ENCODE measurements at places on chromosomes 2 and 18.

- no peak for DNase-seq
Observed at GRCh38 chr2:85698184-85698879, 4.2 kb downstream of the GNLY start.

DNA sequence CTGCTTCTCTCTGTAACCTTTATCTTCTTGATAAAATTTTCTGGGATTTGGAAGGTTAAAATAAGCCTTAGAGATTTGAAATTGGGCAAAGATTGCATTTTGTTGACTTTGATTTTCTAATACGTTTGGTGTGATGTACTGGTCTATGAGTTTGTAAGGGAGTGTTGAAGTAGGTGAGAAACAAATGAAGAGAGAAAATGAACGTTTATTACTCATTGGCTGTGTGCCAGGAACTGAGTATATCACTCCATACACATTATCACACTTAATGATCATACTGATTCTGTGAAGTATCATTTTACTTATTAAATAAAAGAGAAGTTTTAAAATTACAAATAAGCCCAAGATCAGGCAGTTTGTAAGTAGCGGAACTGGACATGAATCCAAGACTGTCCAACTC lies 795.1 kb upstream of the ZEB2 start:
- DNase-seq = no peak

GRCh38 chr18:62325806-62326645 lies 916 bp downstream of the TNFRSF11A start:
- DNase-seq = peak; percentile 9

DNA sequence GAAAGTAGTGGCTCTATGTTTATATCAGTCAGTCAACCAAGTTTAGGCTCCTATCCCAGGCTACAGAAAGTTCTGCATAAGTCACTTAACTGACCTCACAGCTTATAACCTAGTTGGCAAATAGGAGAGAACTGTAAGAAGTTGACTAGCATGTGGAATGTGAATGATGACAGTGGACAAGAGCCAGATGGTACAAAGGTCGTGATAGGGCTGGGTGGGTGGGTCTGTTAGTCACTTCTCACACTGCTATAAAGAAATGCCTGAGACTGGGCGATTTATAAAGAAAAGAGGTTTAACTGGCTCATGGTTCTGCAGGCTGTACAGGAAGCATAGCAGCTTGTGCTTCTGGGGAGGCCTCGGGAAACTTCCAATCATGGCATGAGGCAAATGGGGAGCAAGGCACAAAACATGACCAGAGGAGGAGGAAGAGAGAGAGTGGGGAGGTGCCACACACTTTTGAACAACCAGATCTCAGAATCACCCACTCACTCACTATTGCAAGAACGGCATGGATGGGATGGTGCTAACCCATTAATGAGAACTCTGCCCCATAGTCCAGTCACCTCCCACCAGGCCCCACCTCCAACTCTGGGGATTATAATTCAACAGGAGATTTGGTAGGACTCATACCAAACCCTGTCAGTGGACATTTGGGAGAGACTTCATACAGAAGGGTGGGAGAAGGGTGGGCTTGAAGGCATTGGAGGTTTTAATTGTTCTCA lies 68.8 kb downstream of the LTBP1 start:
- no peak for DNase-seq

DNA sequence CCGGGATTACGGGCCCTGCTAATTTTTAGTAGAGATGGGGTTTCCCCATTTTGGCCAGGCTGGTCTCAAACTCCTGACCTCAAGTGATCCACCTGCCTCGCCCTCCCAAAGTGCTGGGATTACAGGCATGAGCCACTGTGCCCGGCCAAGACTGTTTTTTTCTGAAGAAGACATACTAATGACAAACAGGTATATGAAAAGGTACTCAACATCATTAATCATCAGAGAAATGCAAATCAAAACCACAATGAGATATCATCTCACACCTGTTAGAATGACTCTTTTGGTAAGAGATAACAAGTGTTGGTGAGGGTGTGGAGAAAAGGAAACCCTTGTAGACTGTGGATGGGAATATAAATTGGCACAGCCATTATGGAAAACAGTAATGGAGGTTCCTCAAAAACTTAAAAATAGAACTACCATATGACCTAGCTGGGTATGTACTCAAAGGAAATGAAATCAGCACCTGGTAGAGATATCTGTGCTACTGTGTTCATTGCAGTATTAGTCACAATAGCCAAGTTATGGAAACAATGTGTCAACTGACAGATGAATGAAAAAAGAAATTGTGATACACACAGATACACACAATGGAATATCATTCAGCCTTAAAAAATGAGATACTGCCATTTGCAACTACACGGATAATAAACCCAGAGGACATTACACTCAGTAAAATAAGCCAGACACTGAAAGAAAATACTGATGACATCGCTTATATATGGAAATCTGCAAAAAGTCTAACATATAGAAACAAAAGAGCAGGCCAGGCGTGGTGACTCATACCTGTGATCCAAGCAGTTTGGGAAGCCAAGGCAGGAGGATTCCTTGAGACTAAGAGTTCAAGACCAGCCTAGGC lies 20.8 kb downstream of the SOS1 start:
- DNase-seq = peak; percentile 13

DNA sequence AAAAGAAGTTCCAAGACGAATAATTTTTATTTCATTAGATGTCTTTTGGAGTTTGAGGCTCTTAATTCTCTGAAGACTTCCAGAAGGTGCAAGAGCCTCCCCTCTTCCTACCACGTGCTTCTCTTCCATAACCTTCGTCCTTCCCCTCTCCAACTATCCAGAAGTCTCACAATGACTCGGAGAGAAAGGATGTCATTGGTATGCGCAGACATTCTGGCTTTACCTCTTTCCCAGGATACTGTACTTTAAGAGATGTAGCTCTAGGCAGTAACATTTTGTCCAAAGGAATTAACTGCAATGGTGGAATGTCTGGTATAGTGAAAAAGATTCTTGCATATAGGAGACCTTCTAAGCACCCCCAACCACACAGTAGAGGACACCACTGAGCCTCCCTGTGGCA lies 249.0 kb upstream of the OSR1 start:
- DNase-seq = no peak

- DNase-seq = no peak
Observed at GRCh38 chr2:177543007-177543760, 150.6 kb downstream of the AGPS start.

GRCh38 chr18:12880541-12880910 lies 3.5 kb downstream of the PTPN2 start:
- no peak for DNase-seq

GRCh38 chr2:70132244-70133126 lies 45.2 kb downstream of the PCBP1 start:
- DNase-seq = peak; percentile 35

GRCh38 chr2:9234680-9235146 lies 28.1 kb downstream of the ASAP2 start:
- no peak for DNase-seq

DNA sequence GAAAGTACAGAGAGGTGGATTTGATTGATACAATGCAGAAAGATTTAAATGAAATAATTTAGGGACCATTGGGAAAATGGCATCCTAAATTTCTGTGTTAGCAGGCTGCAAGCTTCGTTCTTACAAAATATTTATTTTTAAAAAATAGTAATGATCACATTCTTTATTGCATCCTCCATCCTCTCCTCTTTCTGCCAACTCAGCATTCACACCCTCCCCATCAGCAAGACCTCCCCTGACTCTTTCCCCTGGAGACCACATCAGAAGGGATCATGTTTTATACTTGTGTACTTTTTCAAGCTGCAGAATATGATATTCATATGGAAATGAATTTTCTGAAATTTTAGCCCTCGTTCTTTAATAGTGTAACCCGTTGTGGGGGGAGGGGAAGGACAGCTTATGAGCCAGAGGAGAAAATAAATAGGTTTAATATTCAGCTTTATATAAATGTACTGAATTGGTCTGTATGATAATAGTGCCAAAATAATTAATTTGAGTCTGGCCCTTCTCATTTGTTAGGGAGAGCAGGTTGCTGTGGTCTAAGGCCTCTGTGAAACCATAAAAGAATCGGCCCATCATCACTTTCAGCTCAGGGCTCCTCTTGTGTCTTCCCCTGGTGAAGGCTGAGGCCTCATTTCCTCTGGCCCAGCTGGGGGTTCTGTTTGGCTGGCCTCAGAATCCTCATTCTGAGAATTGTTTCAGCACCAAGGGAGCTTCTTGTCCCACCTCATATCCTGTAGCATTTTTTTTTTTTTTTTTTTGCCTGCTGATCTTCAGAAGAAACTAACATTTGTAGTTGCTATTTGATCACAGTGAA lies 330.8 kb downstream of the TXNL1 start:
- DNase-seq = no peak

- no peak for DNase-seq
Observed at GRCh38 chr2:109530712-109531111, 83.1 kb downstream of the SEPTIN10 start.

- no peak for DNase-seq
Observed at GRCh38 chr2:43082111-43082894, 144.1 kb downstream of the ZFP36L2 start.

DNA sequence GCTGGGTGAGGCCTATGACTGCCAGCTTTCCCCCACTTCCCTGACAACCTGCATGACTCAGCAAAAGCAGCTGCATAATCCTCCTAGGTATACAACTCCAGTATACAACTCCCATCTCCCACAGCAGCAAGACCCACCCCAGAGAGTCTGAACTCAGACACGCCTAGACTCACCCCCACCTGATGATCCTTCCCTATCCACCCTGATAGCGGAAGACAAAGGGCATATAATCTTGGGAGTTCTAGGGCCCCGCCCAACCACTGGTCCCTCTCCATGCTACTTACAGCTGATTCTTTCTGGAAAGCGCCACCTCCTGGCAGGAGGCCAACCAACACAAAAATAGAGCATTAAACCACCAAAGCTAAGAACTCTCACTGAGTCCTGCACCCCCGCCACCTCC lies 296.5 kb downstream of the DCC start:
- DNase-seq = no peak

GRCh38 chr2:209146682-209147320 lies 277.0 kb upstream of the MAP2 start:
- no peak for DNase-seq

DNA sequence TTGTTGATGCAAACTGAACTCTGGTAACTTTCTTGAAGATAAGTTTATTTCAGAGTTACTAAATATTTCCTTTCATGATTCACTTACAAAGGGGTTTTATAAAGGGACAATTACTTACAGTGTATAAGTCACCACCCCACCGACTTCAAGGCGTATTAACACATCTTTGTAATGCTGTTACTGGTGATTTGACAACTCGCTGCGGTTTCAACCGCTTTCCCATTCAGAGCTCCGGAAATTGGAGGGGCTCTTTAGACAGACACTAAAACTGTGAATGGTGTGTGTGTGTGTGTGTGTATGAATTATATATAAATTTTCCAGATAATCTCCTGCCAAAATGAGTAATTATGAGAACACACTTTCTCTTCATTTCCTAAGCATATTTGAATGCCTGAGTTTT lies 4.9 kb downstream of the TM4SF20 start:
- peak; percentile 54 for DNase-seq

DNA sequence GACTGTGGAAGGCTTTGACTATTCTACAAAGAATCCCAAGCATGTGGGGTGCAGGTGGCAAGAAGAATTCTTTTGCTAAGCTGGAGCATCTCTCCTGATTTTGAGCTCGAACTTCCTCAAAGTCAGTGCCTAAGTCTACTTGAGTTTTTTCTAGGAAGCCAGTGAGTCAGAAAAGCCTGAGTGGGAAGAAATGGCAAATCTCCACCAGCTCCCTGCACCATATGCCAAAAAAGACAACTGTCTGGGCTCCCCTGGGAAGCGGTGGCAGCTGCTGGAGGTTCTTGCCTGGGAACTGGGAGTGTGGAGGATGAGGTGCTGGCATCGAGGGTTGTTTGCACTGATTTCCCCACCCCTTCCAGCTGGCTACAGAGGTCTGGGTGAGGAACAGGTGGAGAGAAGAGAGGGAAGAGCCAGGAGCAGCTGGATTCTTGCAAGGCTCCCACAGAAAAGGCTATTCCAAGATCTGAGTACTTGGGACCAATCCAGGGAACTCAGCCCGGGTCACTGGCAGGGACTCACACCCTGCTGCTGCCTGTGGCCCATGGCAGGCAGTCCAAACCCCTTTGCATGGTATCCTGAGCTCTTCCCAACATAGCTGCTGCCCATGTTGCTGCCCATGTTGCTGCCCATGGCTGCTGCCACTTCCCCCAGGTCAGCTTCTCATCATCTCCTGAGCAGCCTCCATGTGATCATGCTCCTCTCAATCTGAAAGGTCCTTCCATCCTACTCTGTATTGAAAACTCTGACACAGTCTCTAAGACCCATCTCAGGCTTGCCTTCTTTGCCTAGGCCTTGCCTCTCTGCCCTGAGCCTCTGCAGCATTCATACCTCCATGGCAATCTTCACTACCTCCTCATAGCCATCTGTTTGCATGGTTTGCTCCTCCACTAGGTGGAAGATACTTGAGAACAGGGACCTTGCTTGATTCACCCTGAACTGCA lies 128.3 kb upstream of the SPATS2L start:
- DNase-seq = no peak

- DNase-seq = no peak
Observed at GRCh38 chr2:236677368-236677767, 107.7 kb downstream of the ACKR3 start.

DNA sequence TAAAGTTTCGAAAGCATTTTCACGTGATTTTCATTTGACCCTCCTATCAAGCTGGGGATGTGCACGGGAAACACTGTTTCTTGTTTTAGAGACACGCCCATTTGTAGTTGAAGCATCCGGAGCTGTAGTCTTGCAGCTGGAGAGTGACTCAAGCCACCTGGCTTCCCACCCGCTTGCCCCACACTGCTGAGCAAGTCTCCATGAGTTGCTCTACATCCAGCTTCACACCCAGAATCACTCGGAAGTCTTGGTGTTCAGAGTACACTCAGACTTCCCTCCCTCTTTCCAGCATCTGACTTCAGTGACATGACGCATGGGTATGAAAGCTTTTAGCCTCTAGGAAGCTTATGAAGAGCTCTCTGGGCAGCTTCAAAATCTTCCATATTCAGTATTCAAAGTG lies 262.4 kb downstream of the NBAS start:
- DNase-seq = no peak

GRCh38 chr2:118845005-118845521 lies 2.4 kb downstream of the EN1 start:
- no peak for DNase-seq

DNA sequence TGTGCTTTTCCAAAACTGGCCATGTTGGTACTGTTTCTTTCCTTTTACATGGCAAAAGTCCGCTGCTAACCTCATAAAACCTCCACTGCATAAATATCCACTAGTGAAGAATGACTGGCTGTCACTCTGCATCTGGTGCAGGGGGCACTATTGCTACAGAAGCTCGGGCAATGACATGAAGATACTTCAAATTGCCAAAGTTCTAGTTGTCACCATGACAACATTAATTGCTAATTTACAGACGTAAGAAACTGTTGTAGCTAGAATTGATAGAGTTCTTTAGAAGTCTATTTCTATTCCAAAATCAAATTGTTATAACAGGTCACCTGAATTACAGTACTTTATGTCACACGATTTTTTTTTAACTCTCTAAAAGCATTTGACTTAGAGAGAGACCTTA lies 845 bp downstream of the CFAP210 start:
- no peak for DNase-seq

DNA sequence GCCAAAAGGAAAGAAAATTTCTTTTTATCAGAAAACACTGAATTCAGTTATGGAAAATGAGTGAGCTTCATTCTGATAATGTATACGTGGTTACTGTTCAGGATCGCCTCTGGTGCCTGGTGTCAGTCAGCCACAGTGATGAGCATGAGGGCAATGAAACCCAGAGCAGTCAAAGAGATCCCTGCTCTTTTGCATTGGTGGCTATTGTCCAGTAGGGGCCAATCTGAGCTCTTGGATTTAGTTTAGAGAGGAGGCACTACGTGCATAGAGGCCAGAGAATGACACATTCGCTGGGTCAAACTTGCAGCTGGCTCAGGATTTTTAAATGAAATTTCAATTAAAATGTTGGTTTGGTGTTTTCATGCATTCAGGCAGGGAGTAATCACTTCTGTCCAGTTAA lies 522.9 kb downstream of the TMEM182 start:
- DNase-seq = no peak

Measured in activated naive CD8-positive, alpha-beta T cell treated with anti-CD3 and anti-CD28 coated beads for 36 hours (primary cell).